ENCODE measurements at places on chromosomes 3 and 15.

GRCh38 chr3:150956376-150956775 is 16.2 kb downstream of the CLRN1 start:
- no peak for DNase-seq

DNA sequence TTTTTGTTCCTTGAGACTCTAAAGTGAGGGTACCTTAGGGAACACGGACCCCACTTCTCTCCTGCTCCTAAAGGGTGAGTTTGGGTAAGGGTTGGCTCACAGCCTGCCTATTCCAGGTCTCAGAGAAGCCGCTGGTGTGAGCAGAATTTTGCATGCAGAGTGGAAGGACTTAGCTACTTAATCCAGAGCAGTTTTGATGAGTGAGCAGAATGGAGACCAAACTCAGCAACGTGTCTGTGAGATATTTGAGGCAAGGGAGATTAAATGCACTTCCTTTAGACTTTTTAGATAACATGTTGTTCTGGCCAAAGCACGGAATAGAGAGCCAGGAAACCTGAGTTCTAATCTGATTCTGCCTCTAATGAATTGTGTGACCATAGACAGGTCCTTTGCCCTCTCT is 5.1 kb downstream of the SLC24A1 start:
- DNase-seq = no peak

- no peak for DNase-seq
Observed at GRCh38 chr3:71160785-71161546, 422.6 kb downstream of the FOXP1 start.

- DNase-seq = no peak
Observed at GRCh38 chr3:61158667-61159066, 92.6 kb downstream of the FHIT start.

DNA sequence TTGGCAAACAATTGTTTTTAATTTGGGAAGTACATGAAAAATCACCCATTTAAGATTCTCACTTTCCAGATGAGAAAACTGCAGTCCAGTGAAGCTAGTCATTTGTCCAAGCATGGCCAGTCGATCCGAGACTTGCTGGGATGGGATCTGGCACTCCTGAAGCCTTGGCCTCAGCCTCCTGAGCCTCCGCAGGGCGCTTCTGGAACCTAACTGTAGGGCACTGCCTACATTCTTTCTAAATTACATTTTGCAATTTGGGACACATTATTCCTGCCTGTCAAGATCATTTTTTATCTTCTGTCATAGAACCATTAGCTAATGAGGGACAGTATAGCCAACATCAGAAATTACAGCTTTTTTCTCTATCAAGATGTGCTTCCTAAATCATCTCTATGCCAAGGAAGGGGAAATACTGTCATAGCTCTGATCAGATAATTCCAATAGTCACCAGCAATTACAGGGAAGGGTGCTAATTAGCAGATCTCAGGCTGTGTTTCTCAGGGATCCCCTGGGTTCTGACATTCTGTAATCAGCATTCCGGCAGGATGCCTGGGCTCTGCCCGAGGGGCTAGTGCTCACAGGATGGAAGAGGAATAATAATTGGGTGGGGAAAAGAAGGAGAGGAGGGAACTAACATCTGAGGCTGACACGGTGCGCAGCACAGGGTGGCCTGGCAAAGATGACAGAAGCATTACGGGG is 28.3 kb downstream of the ANAPC13 start:
- no peak for DNase-seq

DNA sequence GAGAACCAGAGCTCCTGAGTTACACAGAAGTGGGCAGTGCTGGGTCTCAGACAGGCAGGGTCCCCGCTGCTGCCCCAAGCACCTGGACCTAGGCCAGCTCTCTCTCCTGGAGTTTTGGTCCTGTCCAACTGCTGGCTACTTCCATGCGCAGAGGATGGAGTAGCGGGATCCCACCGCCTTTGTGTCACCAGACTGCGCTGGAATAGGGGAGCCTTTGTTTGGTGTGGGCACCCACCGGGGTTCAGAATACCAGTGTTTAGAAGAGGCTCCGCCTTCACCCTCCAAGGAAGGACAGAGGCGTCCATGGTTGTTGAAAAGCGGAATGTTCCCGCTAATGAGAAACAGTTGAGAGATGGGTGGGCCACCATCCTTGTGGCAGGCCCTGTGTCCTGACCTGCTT is 154.4 kb downstream of the DNAJB8 start:
- no peak for DNase-seq

GRCh38 chr3:155286736-155287135 is 6.7 kb downstream of the STRIT1 start:
- no peak for DNase-seq
